Smooth muscle cell of the brain vasculature (primary cell): ENCODE measurements at places on chromosomes 2 and 18.

DNA sequence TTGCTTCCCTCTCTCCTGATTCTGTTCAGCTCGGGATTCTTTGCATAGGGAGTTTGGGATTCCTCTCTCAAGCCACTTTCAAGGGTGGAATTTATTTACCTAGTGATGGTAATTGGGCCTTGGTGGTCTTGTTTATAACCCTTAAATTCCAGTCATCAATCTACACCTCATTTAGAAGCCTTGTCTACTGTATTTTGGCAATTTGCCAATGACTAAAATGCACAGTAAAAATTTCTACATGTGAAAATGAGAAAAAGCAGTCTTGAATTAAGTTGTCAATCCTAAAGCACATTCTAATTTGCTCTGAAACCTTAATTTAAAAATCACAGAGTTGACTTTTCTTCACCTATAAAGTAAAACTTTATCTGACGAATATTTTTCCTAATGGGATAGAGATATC lies 749.2 kb upstream of the CRIM1 start:
- no peak for DNase-seq

DNA sequence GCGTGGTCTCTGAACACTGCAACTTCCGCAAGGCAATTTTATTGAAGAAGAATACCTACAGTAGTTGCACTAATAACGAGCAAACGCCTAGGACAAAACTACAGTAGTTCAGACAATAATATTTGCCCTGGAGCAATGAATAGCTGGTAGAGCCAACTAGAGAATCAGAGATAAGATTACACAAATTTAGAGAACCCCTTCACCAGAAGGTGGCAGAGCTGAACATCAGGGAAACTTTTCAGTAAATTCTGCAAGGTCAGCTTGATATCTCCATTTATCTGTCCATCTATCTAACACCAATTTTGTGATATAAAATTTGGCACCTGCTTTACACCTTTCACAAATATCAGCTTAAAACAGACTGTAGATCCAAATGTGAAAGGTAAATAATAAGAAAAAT lies 43.8 kb downstream of the CDH19 start:
- DNase-seq, result no peak

GRCh38 chr2:164061129-164061746 lies 325.4 kb upstream of the FIGN start:
- DNase-seq, result no peak

GRCh38 chr18:22132258-22132657 lies 37.1 kb upstream of the GATA6 start:
- no peak for DNase-seq

- DNase-seq, result no peak
These were observed 27.8 kb upstream of the RHOB start for GRCh38 chr2:20419007-20419576.

- DNase-seq, result no peak
These were observed 44.6 kb upstream of the SERPINE2 start for GRCh38 chr2:224083638-224084037.

DNA sequence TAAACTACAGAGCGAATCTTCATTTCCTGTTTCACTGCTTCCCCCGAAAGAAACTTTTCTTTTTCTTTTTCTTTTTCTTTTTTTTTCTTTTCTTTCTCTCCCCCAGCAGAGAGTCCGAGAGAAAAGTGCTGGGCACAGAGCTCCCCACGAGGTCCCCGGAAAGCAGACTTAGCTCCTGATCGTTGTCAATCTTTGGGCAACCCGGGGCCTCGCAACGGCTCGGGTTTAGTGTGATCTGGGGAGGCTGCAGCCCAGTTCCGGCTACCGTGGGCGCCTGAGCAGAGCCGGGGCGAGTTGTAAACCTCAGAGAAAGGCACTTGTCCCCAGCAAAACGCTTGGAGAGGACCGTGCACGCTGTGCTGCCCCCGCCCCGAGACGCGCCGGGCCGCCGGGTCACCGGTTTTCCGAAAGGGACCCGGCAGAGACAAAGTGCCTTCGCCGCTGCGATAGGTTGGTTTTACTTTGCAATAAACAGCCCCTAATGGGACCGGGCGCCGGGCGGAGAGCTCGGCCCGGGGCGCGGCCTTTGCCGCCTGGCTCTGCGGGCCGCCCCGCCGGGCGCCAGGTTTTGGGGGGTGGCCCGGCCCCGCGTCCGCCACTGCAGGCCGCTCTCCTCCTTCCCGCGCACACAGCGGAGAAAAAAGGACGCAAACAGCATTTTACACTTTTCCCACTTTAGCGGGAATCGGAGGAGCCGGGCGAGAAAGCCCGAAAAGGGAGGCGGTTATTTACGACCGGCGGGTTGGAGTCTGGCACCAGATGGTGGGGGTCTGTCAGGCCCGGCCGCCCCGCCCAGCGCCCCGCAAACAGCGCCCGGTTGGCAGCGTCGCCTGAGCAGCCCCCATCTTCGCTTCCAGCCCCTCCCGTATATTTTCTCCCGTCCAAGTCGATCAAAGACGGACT lies 136.0 kb downstream of the INSIG2 start:
- no peak for DNase-seq

DNA sequence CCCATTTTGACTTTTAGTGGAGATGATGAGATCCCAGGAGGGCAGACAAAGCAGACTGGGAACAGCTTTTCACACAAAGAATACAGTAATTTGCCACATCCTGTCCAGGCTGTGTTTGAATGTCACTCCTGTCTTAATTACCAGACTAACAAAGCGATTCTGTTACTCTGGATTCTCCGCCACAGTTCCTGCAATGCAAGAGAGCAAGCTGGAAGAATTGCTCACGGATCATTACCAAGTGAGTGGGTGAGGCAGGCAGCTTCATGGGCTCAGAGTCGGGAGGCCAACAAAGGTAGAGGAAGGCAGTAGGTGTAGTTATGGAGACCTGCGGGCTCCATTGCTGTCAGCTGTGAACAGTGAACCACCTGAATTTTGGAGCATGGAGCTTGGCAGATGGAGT lies 250.5 kb upstream of the ATP5MC3 start:
- DNase-seq, result no peak
